Heart right ventricle (tissue), 16 donors: ENCODE measurements at places on chromosomes 4 and X. TPM values are rescaled to one million over a fixed set of nuclear protein-coding genes. Genes with fewer than 3 reads are reported as not detected.

GRCh38 chr4:63315651-63316050, 1093.6 kb downstream of the TECRL start:
- no peaks in the 10 kb centered on the region for H3K36me3 ChIP-seq
- DNase-seq = no peak
- no peaks in the 10 kb centered on the region for H3K4me1 ChIP-seq

GRCh38 chr4:1250921-1251772, 2.2 kb upstream of the CTBP1 start:
- H3K27ac ChIP-seq = no peak overlapping the region
- peaks cover 30% of the 10 kb centered on the region for H3K4me1 ChIP-seq
- no peak overlapping the region for H3K4me3 ChIP-seq
- no peaks in the 10 kb centered on the region for H3K27me3 ChIP-seq
- H3K36me3 ChIP-seq = peaks cover 13% of the 10 kb centered on the region

GLRA3 gene
- not detected for total RNA-seq

- H3K27me3 ChIP-seq = no peaks in the 10 kb centered on the region
- H3K4me3 ChIP-seq = peak overlapping the region; percentile 48
- peaks cover 8% of the 10 kb centered on the region for H3K4me1 ChIP-seq
Observed at GRCh38 chr4:174154215-174154854, 129.1 kb downstream of the FBXO8 start.

DNA sequence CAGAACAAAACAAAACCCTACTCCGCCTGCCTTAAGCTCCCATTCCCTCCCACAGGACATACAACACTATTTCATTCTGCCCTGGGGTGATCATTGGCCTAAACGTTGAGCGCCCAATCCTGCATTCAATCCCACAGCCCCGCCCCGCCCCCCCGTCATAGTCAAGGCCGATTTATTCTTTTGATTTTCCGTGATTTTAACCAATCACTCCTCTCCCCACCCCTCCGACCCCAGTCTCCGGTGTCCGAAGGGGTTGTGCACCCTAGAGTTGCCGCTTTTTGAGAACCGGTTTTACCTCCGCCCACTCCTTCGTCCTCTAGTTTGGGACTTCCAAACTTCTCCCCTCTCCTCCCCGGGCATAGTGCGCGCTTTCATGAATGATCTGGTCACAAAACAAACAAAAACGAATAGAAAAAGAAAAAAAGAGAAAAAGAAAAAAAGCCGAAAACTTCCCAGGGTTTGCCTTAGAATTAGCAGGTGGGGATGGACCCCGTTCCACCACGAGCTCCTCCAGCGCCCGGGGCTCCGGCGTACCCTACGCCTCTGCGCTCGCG, 446 bp upstream of the UBE2A start:
- no peaks in the 10 kb centered on the region for H3K27me3 ChIP-seq
- H3K4me3 ChIP-seq = peak overlapping the region; percentile 80
- peaks cover 17% of the 10 kb centered on the region for H3K4me1 ChIP-seq
- peak overlapping the region; percentile 94 for H3K27ac ChIP-seq
- H3K36me3 ChIP-seq = no peaks in the 10 kb centered on the region
- peak; percentile 34 for DNase-seq

DNA sequence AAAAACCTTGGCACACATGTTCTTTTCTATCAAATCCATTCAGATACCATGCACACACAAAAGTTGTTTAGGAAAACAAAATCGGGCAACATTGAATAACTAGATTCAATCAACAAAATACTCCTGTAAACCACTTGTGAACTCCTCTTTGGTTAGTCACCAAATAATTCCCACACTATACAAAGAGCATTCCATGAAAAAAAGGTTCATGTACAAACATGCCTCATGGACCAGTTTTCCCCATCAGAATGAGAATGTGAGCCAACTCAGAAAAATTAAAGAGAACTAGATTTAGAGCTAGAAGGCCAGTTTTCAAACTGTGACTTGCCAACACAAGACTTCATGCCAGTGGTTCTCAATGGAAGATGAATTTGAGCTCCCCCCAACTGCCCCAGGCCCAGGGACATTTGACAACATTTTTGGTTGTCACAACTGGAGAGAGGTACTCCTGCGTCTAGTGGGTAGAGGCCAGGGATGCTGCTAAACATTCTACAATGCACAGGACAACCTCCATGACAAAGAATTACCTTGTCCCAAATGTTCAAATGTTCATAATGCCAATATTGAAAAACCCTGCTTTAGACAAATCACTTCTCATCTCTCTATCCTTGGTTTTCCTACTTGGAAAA, 55.4 kb downstream of the GPC3 start:
- H3K36me3 ChIP-seq = no peaks in the 10 kb centered on the region
- H3K27ac ChIP-seq = no peak overlapping the region
- no peak for DNase-seq

DNA sequence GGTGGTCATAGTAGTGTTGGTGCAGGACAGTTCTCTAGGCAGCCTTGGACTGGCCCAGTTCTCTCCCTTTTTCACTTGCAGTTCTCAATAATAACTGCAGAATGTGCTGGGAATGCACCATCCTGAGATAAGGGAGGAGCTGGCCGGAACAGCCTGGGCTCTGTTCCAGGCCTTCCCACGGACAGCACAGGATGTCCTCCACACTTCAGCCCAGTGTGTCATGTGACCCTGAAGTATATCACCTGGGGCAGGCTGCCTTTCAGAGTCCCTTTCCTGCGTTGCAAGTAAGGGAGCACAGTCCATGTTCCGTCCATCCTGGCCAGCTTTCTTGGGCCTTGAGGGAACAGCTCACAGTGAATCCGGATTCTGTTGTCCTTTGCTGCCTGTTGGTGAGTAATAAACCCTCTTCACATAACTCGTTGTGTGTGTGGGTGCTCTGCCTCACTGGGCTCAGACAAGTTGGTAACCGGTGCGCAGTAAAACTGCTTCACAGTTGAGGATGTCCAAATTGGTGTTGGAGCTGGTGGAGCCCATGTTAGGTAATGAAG, 32.3 kb upstream of the BBS12 start:
- no peaks in the 10 kb centered on the region for H3K27me3 ChIP-seq
- peak overlapping the region; percentile 64 for H3K27ac ChIP-seq
- DNase-seq = peak; percentile 58

COQ2 gene
- total RNA-seq = 22.4 TPM

DNA sequence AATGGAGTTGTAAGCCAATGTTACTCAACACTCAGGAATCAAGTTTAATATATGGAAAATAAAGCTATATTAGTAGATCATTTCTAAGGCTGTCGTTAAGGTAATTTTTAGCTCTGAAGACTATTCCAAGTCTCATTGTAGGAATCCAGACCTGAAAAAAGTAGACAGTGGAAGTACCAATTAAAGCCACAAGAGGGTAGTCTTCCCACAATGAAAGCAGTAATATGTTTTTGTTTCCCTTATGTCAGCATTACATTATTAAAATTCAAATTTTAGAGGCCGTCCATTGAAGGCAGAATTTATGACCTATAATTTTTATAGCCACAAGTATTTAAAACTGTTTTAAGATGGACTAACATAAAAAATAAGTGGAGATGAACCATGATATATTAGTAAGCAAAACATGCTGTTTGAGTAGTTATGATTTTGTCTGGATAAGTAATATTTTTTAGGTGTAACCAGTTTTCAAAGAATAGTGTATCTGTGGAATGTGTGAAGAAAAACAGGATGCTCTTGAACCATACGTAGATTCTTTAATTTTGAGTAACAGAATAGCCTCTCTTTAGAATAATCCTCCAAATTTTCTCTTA, 372.6 kb upstream of the TECRL start:
- no peaks in the 10 kb centered on the region for H3K4me1 ChIP-seq
- H3K27ac ChIP-seq = no peak overlapping the region
- H3K4me3 ChIP-seq = no peak overlapping the region
- H3K36me3 ChIP-seq = no peaks in the 10 kb centered on the region

- no peak overlapping the region for H3K4me3 ChIP-seq
- DNase-seq = no peak
- no peaks in the 10 kb centered on the region for H3K36me3 ChIP-seq
- no peak overlapping the region for H3K27ac ChIP-seq
- peaks cover 14% of the 10 kb centered on the region for H3K27me3 ChIP-seq
Observed at GRCh38 chrX:139924696-139925095, 8.2 kb downstream of the ATP11C start.
